ENCODE measurements at places on chromosomes 12 and 14.

GRCh38 chr14:92040431-92041051 is 682 bp upstream of the TRIP11 start:
- no peak for DNase-seq

DNA sequence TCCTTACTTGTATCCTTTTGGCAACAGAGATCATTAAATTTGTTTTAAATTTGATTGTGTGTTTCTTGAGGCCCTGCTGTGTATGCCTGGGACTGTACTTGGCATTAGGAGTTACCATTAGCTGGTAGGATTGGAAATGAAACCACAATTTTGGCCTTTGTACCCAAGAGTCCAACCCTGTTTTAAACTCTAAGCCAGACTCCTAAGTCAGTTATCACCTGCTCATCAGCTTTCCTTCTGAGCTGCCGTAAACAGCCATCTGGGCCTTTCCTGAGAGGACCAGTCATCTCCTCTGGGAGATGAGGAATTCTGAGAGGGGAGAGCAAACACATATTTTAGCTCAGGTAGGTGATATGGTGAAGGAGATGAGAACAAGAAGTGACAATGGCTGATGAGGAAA is 74.3 kb upstream of the SRSF5 start:
- DNase-seq, result no peak

DNA sequence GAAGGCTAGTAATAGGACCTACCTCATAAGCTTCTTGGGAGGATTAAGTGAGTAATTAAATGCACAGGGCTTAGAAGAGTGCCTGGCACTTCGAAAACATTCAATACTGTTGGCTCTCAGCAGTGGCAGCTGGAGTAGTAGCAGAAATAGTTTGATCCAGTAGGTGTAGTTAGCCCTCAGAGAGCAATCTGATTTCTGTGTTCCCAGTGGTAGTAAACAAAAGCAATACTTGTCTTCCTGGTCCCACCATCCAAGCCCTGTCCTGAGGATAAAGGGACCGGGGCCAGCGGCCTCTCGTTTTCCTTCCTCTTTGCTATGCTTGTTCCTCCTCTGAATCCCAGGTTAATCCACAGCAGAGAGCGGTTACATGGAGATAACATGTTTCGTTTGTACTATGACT is 131.6 kb downstream of the SAMD4A start:
- DNase-seq, result peak; percentile 59

DNA sequence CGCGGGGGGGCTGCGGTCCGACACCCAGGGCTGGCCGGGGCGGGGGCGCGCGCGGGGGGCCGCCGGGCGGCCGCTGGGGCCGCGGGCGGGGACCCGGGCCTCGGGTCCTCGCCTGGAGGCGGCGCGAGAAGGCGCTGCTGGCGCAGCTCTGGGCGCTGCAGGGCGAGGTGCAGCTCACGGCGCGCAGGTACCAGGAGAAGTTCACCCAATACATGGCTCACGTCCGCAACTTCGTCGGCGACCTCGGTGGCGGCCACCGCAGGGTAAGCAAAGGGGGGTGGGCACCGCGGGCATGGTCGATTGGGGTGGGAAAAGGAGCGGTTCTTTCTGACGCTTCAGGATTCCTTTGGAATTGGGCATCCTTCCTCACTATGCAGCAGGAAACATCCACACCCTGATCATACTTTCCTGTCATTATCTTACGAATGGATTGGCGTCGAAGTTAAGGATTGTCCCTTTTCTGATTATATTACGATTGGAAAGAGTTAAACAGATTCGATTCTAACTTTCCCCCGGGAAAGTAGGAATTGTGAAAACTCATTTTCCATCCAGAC is 798 bp downstream of the PDZRN4 start:
- peak; percentile 66 for DNase-seq

GRCh38 chr12:50992819-50993218 is 33.4 kb downstream of the SLC11A2 start:
- no peak for DNase-seq

DNA sequence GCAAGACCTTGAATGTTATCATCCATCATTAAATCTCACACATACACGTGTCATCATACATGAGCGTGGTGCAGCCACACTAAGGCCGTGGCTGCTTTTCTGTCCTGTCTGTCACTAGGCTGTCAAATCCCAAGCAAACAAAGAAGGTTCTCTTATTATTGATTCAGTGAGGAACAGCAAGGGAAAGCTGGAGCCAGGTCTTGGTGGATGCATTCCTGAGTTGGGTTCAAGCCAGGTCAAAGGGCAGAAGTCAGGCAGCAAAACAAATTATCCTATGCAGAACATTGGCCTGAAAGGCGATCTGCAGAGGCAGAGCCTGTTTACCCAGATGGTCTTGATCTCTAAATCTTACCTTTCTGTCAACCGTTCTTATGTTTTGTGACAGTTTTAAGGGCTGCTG is 252.3 kb downstream of the NEDD1 start:
- peak; percentile 55 for DNase-seq

DNA sequence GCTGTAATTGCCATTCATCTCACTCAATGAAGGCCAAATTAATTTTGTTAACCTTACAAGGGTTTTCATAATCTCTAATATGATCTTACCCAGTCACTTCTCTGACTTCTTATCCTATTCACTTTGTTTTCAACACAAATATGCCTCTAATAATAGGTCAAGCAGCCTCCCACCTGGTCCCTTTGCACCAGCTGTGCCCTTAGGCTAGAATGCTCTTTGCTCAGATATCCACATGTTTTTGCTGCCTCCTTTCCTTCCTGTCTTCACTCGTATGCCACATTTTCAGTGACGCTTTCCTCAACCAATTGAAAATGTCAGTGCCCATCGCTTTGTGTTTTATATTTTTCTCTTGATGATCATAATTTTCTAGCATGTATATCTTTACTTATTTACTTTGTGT is 106.4 kb upstream of the SYT10 start:
- peak; percentile 57 for DNase-seq

DNA sequence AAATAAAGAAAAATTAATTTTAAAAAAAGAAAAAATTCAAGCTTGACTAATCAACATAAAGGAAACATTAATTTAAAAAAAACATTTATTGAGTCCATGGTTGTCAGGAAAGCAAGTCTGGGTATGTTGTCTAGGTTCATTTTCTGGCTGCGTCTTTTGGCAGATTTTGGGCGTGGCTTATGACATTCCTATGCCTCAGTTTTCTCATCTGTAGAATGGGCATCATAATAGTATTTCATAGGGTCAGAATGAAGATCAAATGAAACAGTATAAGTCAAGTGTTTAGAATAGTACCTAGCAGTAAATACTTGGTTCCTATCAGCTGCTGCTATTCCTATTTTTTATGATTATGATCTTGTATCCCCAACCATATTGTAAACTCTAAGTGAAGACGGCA is 40.5 kb downstream of the MYO1H start:
- no peak for DNase-seq

- no peak for DNase-seq
Measured at GRCh38 chr14:59583755-59584154, 7.1 kb upstream of the CCDC175 start.

GRCh38 chr12:79706156-79706555 is 15.4 kb upstream of the PAWR start:
- DNase-seq, result no peak

DNA sequence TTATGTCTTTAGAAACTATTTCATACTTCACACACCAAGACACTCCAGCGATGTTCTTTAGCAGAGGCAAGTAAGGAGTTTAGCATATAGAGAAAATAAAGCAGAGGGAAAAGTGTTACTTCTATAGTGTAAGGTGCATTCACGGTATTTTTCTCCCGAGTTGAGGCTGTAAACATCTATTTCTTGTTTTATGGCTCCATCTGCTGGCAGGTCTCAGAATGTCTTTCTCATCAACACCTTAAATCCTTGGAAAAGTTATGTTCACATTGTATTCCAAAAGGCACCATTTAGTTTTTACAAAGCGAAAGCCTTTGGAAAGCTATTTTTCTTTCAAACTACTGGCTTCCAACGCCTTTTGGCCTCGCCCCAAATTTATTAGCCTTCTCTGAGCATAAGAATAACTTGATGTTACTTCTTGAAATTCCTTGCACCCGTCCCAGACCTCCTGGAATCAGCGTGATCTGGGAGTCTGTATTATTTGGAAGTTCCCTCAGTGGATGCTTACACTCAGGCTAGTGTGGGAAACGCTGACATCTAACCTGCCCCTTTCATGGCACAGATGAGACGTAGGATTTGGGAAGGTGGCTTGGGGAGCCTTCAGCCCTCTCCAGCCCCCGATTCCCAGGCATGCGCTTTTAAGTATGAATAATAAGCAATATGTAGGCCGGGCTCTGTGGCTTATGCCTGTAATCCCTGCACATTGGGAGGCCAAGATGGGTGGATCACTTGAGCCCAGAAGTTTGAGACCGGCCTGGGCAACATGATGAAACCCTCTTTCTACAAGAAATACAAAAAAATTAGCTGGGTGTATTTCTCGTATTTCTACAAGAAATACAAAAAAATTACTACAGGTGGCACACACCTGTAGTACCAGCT is 1.9 kb upstream of the PIWIL1 start:
- no peak for DNase-seq

DNA sequence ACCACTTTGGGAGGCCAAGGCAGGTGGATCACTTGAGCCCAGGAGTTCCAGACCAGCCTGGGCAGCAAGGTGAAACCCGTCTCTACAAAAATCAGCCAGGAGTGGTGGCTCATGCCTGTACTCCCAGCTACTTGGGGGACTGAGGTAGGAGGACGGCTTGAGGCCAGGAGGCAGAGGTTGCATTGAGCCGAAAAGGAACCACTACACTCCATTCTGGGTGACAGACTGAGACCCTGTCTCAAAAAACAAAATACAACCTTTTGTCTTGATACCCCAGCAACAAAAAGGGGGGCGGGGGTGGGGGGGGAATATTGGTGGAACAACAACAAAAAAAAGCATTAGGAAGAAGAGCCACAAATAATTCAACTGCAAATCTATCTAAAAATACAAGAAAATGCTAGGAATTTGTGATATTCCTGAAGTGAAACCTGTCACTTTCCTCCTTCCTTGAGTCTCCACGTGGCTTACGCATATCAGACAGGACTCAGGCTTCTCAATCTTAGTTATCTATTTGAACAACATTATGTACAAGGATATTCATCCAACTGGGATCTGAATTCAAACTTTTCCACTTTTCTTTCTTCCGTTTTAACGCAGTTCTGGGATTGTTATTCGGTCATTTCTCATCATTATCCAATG is 1.3 kb downstream of the R3HDM2 start:
- DNase-seq, result no peak

- DNase-seq, result no peak
Measured at GRCh38 chr14:51593397-51593796, 58.3 kb upstream of the FRMD6 start.

GRCh38 chr12:126726481-126727217 is 1540.3 kb upstream of the TMEM132C start:
- DNase-seq, result peak; percentile 54
